ENCODE measurements at places on chromosomes 1 and 21.

DNA sequence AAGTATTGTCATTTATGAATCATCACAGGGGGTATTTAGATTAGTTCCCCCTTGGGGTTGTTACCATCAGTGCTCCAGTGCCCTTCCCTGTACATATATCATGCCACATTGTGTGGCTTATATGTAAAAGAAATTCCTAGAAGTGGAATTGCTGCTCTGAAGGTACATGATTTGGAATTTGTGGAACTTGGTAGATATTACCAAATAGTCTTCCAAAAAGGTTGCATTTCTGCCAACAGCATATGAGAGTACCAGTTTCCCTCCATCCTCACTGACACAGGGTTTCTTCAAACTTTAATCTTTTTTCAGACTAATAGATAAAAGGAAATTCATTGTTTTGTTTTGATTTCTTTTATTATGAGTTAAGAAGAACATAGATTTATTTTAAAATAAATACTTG, 41.3 kb downstream of the AKNAD1 start:
- no peak for DNase-seq

DNA sequence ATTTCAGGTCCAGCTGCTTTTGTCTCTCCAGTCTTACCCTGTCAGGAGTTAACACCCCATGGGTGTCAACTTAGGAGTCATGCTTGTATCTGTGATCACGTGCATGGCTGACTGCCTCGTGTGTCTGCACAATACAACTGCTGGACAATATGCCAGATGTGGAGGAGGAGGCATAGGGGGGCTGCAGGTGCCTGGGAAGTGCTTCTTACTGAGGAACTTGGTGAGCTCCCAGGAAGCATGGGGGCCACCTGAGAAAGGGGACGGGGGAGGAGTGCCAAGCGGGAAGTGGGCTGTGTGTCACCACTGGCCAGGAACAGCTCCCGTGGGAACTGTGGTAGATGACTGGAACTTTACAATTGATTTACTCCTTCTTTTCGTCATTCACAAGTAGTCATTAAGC, 9.5 kb downstream of the RHEX start:
- DNase-seq = no peak

GRCh38 chr1:228405200-228405978, 1.2 kb downstream of the TRIM11 start:
- DNase-seq = no peak

DNA sequence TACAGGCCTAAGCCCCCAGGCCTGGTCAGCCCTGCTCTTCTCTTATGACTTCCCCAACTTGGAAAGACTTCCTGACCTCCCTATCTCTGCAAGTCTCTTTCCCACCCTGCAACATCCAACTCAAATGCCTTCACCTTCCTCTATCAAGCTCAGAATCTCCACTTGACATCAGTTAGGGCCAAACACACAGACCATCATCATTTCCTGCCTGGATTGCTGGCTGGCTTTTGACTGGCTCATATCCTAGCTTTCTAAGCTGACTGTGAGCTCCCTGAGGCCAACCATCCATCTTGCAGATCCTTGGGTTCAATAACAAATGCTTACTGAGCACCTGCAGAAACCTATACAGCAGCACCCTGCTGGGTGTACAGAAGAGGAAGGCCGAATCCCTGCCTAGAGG, 137.3 kb upstream of the EDN2 start:
- no peak for DNase-seq

DNA sequence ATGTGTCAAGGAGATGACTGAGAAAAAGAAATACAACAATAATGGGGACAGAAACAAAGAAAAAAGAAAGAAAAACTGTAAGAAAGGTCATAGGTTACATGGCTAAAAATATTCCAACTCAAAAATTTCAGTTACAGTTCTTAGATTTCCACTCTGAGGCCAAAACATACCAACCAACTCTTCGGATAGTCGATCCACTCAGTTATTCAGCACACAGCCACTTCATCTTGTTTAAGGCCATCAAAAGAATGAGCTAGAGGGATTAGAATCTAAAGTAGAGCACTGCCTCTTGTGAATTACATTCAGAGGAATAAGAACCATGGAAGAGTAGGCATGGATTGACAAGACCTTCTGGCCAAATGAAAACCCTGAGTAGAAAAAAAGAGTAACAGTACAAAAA, 277.0 kb downstream of the MRPL39 start:
- no peak for DNase-seq

DNA sequence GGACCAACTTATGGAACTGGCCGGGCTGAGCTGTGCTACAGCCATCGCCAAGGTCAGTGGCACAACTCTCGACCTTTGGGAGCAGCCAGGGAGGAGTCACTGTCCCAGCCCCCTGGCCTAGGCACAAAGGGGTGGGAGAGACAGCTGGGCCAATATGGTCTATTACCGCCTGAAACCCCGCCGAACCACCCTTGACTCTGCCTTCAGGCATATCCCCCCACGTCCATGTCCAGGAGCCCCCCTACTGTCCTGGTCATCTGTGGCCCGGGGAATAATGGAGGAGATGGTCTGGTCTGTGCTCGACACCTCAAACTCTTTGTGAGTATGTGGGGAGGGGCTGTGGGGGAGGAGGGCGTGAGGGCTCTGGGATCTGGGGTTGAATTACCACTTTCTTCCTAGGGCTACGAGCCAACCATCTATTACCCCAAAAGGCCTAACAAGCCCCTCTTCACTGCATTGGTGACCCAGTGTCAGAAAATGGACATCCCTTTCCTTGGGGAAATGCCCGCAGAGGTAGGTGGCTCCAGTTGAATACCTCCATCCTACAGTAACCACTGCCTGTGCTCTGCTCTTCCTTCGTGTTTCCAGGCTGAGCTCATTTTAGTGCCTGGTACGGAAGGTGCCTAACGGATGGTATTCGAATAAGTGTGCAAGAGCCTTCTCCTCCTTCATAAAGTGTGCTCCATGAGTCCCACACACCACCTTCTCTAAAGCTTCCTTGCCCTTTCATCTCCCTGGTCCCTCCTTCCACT, 758 bp downstream of the NAXE start:
- no peak for DNase-seq

- no peak for DNase-seq
These were observed 68.6 kb downstream of the NTMT2 start for GRCh38 chr1:170214117-170215032.

DNA sequence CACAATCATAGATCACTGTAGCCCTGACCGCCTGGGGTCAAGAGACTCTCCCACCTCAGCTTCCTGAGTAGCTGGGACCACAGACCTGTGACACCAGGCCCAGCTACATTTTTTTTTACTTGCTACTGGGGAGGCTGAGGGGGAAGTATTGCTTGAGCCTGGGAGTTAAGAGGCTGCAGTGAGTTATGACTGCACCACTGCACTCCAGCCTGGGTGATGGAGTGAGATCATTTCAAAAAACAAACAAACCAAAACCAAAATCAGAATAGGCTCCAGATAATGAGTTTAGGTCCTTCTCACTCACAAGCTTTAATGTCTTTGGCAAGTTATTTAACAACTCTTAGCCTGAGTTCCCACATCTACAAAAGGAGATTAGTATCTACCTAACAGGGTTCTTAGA, 22.8 kb downstream of the WDR26 start:
- DNase-seq = no peak

DNA sequence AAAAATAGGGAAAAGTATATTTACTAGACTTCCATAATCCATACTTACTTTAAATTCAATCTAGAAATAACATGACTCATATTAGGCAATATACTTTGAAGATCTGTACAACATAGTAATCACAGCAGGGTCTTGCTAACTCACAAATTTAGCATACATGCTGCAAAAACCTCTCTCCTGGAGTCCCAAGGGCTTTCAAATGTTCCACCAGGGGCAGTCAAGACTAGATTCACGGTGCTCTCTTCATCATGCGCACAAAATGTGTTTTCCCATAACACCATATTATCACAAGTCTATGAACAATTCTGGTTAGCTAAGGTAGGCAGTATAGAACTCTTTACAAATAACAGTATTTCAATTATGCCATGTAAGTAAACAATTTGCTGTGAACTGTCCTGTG, 45.8 kb downstream of the SSX2IP start:
- DNase-seq = no peak

DNA sequence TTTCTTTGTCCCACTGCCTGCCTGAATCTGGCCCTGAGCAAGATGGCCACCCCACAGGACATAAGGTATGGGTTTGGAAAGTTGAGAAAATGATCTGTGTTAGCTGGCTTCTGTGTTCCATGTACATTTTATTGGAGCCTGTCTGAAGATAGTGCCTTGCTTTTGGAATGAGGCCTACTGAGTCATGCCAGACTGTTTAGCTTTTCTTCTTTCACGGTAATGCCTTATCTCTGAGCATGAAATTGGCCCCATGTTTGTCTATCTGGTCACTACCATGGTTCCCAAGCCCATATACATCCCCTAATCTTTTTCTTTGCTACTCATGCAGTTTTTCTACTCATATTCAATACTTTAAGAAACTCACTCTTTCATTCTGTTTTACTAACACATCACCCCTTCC, 85.1 kb upstream of the LMO4 start:
- DNase-seq = no peak

DNA sequence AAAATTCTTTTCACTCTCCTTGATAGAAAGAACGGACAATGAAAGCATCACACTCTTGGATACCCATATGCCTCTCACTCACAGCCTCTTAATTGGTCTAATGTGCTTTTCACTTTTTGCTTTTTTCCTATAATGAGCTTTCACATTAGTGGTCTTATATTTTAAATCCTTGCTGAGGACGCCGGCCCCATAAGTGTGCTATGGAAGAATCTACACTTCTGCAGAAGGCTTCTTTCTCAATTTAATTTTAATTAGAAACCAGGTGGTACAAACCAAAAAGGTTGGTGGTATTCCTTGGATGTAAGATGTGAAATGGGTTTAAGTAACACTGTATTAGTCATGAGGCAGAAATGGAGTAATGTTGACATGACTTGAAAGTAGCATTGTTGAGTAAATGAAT, 190.6 kb upstream of the NFIA start:
- no peak for DNase-seq

GRCh38 chr1:108194051-108194450, 6.1 kb downstream of the SLC25A24 start:
- no peak for DNase-seq

- no peak for DNase-seq
These were observed 10.1 kb downstream of the TRAF5 start for GRCh38 chr1:211336775-211337174.

DNA sequence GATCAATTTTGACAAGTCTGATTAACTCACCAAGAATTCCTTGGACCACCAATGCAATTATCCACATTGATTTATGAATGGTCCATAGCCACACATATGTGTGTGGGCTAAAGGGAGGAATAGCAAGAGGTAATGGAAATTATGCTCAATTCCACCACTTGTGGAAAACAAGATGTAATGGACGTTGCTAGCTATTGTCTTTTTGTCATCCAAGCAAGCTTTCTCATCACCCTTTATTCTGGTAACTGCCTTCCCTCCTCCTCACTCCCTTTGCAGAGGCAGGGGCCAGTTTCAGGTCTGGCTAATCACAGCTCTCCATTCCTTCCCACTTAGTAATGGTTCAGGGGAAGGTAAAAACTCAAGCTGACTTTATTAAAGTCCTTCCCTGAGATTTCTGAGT, 24.7 kb upstream of the RAB3GAP2 start:
- no peak for DNase-seq

DNA sequence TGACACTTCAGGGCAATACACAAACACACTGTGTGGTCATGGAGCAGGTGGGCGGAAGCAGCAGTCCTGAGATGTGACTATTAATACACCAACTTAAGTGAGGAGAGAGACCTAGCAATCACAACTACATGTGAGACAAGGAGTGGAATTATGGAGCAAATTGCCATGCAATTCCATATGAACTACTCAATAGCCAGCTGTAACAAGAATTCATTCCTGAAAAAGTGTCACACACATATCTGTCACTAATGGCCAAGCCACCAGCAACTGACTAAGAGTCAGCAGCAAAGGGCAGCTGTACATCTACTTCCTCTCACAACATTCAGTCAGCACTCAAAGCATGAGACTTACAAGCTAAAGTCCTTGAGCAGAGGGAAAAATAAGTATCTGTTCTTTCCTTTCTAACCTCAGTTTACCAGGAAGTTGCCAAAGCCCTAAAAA, 46.2 kb downstream of the GPR3 start:
- DNase-seq = no peak

GRCh38 chr1:172815740-172816139, 156.8 kb downstream of the FASLG start:
- no peak for DNase-seq

- no peak for DNase-seq
These were observed 85.3 kb downstream of the VPS13D start for GRCh38 chr1:12315146-12315545.

DNA sequence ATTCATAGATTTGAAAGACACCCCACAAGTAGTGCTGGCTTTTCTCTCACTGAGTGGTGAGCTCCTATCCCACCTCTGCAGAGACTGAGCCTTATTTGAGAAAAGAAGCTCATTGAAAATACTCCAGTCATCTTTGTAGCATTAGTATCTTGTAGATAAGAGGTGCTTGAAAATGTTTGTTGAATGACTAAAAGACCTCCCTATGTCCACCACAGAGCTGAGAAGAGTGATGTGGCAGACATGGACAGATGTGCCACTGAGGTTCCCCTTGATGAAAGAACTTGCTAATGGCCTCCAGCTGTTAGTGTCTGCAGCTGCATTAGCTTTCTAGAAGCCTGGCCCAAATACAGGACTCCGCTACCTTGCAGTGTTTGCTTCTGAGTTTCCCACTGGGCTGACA, 29.3 kb upstream of the ZBTB8A start:
- DNase-seq = no peak

DNA sequence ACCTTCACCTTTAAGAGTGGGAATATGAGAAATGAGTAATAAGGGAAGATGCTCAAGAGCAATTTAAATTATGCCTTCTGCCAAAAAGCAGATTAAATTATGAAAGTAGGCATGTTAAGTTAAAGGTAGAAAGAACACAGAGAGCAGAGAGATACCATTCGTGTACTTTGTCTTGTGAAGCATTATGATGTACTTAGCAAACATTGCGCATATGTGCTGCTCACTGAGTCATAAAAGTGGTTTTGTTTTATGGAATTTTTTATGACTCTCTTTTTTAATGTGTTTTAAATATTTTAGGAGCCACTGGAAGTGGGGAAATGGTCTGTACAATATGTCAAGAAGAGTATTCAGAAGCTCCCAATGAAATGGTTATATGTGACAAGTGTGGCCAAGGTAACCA, 35.3 kb downstream of the MTF2 start:
- DNase-seq = no peak

All from central memory CD8-positive, alpha-beta T cell (primary cell).